ENCODE measurements at places on chromosomes 11 and 22.

DNA sequence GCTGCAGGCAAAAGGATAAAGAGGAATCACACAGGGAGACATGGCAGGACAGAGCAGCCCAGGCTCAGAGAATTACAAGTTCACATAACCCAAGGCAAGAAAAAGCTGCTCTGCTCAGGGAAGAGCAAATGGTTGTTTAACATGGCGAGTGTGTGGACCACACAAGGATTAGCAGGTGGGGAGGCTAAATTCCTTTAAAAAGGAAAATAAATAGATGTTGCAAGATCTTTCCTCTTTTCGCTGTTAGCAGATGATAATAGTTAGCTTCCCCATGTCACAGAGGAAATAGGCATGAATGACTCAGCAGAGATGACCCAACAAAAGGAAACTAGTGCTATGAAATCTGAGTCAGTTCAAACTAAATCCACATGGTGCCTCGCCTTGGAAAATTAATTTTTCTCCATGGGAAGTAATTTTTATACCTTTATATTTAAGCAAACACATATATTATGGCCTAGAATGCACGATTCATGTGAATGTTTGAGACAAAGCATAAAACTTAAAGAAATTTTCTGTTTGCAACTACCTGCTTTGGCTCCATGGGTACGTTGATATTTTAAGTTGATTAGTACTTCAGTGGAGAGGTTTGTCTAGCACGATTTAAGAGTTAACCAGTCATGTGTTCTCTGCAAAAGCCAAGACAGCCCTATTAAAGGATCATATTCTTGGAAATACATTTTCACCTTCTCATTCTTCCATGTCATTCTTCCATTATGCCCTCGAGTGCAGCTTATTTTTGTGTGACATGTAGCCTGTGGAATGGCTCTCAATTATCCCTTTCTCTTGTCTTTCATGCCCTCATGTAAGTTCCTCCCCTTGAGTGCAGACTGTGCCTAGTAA is 38.5 kb upstream of the FJX1 start:
- DNase-seq, result no peak

- DNase-seq, result peak; percentile 67
Observed at GRCh38 chr11:47399860-47400767, 8.3 kb upstream of the SLC39A13 start.

DNA sequence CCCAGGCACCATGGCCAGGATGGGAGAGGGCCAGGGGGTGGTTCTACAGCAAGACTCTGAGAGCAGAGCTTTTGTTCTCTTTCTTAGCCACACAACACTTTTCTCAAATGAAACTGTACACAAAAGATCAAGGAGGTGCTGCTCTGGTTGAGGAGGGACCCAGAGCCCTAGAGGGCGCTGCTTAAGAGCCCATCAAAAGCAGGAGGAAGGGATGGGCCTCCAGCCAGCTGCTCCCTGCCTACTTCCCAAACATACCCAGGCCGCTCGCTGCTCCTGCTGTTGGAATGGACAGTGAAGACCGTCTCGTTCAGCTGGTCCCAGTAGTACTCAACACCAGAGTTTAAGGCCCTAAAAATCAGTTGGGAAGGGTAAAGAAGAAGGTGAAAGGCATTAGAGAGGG is 18.4 kb upstream of the CHRM4 start:
- DNase-seq, result no peak

- DNase-seq, result no peak
Observed at GRCh38 chr11:72174302-72175070, 17.5 kb upstream of the FOLR1 start.

GRCh38 chr11:534396-535209 is 773 bp downstream of the HRAS start:
- no peak for DNase-seq

- DNase-seq, result no peak
Observed at GRCh38 chr11:22928207-22928917, 68.1 kb upstream of the CCDC179 start.
